ENCODE measurements at places on chromosomes 12 and 14.

DNA sequence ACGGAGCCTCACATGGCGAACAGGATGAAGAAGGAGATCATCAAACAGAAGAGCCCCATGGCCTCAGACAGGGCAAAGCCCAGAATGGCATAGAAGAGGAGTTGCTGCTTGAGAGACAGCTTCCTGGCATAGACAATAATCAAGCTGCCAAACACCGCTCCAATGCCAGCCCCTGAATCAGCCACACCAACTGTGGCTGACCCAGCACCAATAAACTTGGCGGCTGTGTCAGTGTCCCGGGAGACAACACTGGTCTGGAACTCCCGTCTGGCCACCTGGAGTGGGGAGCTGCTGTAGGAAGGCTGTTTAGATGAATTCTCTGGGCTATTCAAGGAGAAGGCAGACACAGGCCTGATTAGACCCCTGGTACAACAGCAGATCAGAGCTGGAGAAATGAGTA is 100.1 kb downstream of the HEATR5A start:
- no peak for DNase-seq

DNA sequence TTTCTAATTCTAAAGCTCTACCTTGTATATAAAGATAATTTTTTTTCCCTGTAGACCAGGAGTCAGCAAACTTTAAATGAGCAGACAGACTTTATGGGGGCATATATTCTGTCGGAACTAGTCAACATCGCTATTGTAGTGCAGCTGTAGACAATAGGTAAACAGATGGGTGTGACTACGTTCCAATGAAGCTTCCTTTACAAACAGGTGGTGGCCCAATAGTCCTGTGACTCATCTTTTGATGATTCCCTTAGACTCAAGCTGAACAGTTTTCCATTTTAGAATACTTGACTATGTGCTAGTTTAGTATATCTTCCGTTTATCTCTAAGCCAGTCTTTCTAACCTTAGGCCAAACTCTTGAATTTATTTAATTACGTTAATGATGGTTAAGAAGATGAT is 16.3 kb downstream of the MUCL1 start:
- DNase-seq, result no peak

DNA sequence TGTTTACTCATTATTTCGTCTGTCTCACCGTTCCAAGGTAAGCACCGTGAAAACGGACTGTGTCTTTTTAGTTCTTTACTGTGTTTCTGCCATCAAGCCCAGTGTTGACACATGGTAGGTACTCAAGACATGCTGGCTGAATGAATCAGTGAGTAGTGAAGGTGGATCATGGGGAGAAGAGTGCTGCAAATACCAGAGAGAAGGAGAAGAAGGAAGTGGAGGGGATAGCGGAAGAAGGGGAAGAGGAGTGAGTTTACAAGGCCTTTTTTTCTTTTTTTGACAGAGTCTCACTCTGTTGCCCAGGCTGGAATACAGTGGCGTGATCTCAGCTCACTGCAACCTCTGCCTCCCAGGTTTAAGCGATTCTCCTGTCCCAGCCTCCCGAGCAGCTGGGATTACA is 54.6 kb downstream of the ETV6 start:
- no peak for DNase-seq

DNA sequence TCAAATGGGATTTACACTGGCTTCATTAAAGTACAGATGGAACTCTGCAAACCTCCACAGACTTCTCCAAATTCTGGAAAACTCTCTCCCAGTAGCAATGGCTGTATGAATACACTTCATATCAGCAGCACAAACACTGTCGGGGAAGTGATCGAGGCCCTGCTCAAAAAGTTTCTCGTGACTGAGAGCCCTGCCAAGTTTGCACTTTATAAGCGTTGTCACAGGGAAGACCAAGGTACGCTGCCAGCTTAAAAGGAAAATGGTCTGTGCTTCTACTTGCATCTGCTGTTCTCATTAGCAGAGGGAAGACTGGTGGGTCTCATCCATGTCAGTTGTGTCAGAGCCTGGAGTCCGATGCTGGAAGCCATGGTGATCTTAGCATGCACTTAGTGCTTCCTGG is 71.0 kb downstream of the GNS start:
- DNase-seq, result no peak

GRCh38 chr12:62032870-62033269 is 227.3 kb upstream of the USP15 start:
- DNase-seq, result no peak

GRCh38 chr12:77299910-77300669 is 234.7 kb upstream of the E2F7 start:
- no peak for DNase-seq

DNA sequence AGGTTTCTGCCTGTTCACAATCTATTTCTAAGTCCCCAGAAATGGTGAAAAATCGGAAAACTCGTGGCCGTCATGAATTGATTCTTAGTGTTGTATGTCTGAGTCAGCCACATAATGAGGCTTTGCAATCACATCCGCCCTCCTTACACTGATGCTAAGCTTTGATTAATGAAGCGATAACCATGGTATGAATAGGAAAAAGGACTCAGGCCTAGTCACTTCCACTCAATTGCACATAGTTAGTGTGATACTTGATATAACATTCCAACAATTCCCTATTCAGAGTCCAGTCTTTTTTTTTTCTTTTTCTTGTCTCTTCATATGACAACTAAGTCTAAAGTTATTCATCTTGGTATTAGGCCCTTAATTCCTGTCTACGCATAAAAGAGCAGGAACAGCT is 1231.0 kb downstream of the VRK1 start:
- DNase-seq, result no peak

GRCh38 chr12:101527682-101528081 is 52.5 kb downstream of the SPIC start:
- DNase-seq, result no peak

DNA sequence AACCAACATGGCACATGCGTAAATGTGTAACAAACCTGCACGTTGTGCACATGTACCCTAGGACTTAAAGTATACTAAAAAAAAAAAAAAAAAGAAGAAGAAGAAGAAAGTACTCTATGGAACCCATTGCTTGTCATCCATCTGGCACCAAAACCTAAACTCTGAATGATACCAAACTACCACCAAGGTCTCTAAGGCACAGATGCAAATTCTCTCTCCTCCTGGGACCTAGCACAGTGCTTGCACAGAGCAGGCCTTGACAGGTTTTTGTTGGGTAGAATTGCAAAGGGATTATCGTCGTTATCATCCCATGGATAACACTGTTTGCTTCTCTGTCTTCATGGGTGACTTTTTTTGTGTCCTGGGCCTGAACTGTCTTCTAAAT is 13.2 kb upstream of the LGALS3 start:
- no peak for DNase-seq

DNA sequence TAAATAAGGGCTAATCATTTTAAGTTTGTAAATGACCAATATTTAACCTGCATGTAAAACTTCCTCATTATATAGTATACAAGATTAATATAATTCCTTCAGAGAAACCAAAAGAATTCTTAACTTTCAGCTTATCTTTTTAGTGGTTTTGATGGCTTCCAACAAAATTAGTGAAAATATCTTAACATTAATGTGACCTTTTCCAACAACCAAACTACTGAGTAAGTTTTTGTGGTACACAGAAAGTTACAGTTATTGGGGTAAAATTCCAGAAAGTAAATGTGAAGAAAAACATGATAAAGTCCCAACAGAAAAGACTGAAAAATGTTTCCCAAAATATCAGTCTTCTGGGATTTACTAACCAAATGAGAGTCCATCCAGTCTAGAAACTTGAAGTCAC is 111.0 kb upstream of the PDE3A start:
- no peak for DNase-seq

Data from stimulated activated CD4-positive, alpha-beta T cell treated with anti-CD3 and anti-CD28 coated beads, Interleukin-1b, Interleukin-23, amount 100 ng/mL, for 24 hours (primary cell).